EL (cell line): ENCODE measurements at places on chromosomes 3 and 15.

DNA sequence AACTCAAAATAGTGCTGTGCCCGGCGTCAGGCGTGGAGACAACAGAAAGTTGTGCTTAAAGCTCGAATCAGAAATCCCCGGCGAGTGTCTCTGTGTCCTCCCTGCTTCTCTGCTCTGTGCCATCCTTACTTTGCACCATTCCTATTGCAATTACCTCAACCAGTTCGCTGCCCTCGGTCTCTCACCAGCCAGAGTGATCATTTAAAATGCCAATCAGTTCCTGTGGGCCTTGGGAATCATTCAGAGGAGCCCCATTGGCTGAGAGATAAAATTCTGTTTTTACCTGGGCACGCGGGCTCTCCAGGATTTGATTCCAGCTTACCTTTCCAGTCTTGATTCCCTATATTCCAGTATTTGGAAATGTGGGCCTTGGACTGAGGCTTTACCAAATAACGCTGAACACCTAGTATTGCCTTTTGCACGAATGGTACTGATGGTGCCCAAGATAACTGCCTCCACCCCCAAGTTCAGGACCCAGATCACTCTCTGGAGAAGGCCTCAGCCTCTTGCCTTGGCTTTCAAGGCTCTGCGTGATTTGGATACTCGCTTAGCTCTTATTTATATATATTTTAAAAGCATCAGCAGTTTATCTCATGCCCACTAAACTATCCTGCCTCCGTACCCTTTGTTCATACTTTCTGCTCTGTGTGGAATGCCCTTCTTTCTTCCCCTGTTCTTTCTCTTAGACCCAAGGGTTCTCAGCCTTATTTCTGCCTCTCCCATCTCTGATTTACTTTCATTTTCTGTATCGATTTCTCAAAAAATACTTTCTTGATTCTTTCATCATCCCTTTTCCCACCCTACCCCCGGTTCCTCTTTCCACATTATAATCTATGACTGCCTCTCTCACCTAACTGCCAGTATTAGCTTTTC, 863 bp downstream of the PSMA4 start:
- peak; percentile 13 for DNase-seq

DNA sequence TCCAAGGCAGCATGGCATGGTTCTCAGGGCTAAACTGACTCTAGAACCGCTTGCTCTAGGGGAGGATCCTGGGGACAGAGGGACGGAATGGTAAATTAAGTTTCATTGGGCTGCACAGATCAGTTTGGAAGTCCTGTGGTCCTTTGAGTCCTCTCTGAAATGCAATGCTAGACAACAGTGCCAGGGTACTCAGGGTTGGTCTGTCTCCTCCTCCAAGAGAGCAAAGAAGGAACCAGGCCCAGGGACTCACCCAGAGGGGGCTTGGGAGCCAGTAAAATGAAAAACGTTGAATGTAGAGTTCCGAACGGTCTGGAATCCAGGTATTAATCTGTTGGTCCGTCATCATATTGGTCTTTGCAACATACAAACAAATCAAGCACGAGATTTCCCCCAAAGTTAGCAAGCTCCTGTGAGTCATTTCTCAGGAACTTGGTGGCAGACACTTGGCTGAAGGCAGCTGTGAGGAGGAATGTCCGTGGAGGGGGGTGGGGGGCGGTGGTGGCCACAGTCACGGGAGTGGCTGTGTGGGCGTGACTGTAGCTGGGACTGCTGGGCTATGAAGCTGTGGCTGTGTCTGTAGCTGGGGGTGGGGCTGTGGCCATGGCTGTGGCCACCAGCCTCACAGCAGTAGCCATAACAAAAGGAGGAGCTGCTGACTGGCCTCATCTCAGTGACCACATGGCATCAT, 361.0 kb downstream of the SHQ1 start:
- peak; percentile 96 for DNase-seq

DNA sequence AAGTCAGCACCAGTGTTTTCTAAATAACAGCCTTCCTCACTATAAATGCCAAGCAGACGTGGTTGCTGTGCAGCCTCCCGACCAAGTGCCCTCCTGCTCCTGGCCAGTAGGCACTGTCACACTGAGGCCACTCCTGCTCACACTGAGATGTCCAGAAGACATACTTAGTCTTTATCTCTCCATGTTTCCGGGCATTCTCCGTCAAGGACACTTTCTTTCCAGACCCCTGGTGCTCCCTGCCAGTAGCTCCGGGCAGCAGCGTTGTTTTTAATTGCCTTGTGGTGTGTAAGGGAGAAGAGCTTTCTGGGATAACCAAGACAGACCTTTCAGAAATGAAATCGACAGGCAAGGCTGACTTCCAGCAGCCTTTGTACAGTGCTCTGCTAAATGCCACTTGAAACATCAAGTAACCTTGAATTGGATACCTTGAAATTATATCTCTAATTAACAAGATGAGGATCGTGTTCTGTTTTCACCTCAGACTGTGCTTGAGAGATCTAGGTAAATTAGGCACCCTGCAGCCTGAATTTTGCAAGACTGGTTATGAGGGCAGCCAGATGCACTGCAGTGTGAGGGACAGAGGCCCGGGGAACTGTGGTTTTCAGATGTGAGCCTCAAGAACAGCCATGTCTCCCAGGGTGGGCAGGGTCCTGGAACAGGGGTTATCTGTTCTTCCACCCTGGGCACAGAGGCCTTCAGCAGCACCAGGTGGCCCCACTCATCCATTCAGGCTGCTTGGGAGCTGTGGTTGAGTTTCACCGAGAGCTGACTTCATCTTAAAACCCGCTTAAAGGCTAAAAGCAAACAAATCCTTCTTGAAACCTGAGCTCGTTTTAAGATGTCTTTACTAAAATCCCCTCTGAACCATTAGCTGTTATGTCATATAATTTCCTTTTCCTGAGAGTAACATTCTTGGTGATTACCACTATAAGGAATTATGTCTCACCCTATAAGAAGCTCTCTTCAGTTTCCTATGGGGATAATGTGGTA, 105.5 kb upstream of the IL12A start:
- DNase-seq, result peak; percentile 83

GRCh38 chr3:133115176-133115575, 77.0 kb downstream of the TMEM108 start:
- no peak for DNase-seq

GRCh38 chr3:31882895-31883294, 98.2 kb downstream of the OSBPL10 start:
- DNase-seq, result no peak
